Uterus (tissue), 4 donors: ENCODE measurements at places on chromosomes 6 and 20.

- no peak overlapping the region for H3K27ac ChIP-seq
- H3K4me3 ChIP-seq = no peak overlapping the region
- H3K36me3 ChIP-seq = no peaks in the 10 kb centered on the region
- no peak for DNase-seq
- no peaks in the 10 kb centered on the region for H3K27me3 ChIP-seq
Observed at GRCh38 chr6:16004934-16005679, 123.8 kb upstream of the MYLIP start.

- no peak overlapping the region for H3K4me3 ChIP-seq
- H3K27ac ChIP-seq = no peak overlapping the region
- H3K36me3 ChIP-seq = no peaks in the 10 kb centered on the region
- DNase-seq = no peak
- H3K27me3 ChIP-seq = no peaks in the 10 kb centered on the region
Observed at GRCh38 chr20:61629602-61630390, 377.7 kb downstream of the CDH4 start.

- no peak overlapping the region for H3K27ac ChIP-seq
- no peaks in the 10 kb centered on the region for H3K36me3 ChIP-seq
- H3K4me1 ChIP-seq = no peaks in the 10 kb centered on the region
- DNase-seq = no peak
- H3K27me3 ChIP-seq = no peaks in the 10 kb centered on the region
Observed at GRCh38 chr6:53635322-53635721, 30.2 kb downstream of the KLHL31 start.

- no peaks in the 10 kb centered on the region for H3K27me3 ChIP-seq
- no peaks in the 10 kb centered on the region for H3K36me3 ChIP-seq
- DNase-seq = no peak
- no peak overlapping the region for H3K4me3 ChIP-seq
- no peaks in the 10 kb centered on the region for H3K4me1 ChIP-seq
Observed at GRCh38 chr6:3520281-3521230, 63.7 kb upstream of the SLC22A23 start.

DNA sequence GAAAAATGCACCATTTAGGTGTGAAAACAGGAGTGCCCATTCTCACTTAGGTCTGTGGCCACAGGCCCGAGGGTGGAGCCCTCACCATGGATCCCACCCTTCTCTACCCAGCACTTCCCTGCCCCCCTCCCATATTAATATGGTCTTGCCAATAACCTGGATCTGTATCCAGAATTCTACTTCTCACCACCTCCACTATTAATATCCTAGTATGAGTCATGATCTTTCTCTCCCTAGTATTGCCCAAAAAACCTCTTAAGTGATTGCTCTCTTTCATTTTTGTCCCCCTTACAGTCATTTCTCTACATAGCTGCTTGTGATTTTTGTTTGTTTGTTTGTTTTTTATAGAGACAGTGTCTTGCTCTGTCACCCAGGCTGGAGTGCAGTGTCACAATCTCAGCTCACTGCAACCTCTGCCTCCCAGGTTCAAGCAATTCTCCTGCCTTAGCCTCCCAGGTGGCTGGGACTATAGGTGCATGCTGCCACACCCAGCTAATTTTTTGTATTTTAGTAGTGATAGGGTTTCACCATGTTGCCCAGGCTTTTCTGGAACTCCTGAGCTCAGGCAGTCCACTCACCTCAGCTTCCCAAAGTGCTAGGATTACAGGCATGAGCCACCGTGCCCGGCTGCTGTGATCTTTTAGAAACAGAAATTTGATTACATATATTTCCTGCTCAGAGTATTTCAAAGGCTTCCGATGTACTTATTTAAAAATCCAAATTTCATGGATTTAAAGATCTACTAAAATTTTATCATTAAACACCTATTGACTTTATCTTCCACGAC is 24.5 kb upstream of the TRDN start:
- no peaks in the 10 kb centered on the region for H3K27me3 ChIP-seq
- DNase-seq = no peak

- H3K36me3 ChIP-seq = no peaks in the 10 kb centered on the region
- H3K27ac ChIP-seq = peak overlapping the region; percentile 90
- no peak overlapping the region for H3K4me3 ChIP-seq
- peaks cover 15% of the 10 kb centered on the region for H3K4me1 ChIP-seq
Observed at GRCh38 chr6:139981066-139981624, 606.7 kb upstream of the CITED2 start.

GRCh38 chr20:13223736-13224520 is 2.9 kb downstream of the ISM1 start:
- DNase-seq = no peak
- H3K36me3 ChIP-seq = no peaks in the 10 kb centered on the region
- no peak overlapping the region for H3K4me3 ChIP-seq
- peaks cover 6% of the 10 kb centered on the region for H3K4me1 ChIP-seq

GRCh38 chr6:37160922-37161778 is 8.8 kb upstream of the PIM1 start:
- H3K4me1 ChIP-seq = no peaks in the 10 kb centered on the region
- H3K4me3 ChIP-seq = no peak overlapping the region
- no peaks in the 10 kb centered on the region for H3K27me3 ChIP-seq
- H3K27ac ChIP-seq = peak overlapping the region; percentile 35
- no peaks in the 10 kb centered on the region for H3K36me3 ChIP-seq

GRCh38 chr20:53795170-53795569 is 201.5 kb upstream of the ZNF217 start:
- H3K27ac ChIP-seq = no peak overlapping the region
- H3K36me3 ChIP-seq = no peaks in the 10 kb centered on the region
- H3K4me3 ChIP-seq = no peak overlapping the region
- no peaks in the 10 kb centered on the region for H3K27me3 ChIP-seq
- DNase-seq = no peak
- H3K4me1 ChIP-seq = no peaks in the 10 kb centered on the region
